ENCODE measurements at places on chromosomes 5 and 9.

- DNase-seq: no peak
These were observed 123.2 kb downstream of the FGF18 start for GRCh38 chr5:171542525-171543140.

GRCh38 chr5:58261605-58262004 lies 198.3 kb downstream of the PLK2 start:
- DNase-seq: no peak

GRCh38 chr5:178677429-178677828 lies 50.6 kb upstream of the CLK4 start:
- no peak for DNase-seq

- DNase-seq: no peak
These were observed 6.2 kb upstream of the CERCAM start for GRCh38 chr9:128414461-128414860.

- no peak for DNase-seq
These were observed 73.1 kb downstream of the PBX3 start for GRCh38 chr9:125820100-125820804.

GRCh38 chr5:171906703-171907590 lies 99.5 kb downstream of the FBXW11 start:
- no peak for DNase-seq

- DNase-seq: no peak
These were observed 86.0 kb downstream of the ZNF608 start for GRCh38 chr5:124660229-124661093.

DNA sequence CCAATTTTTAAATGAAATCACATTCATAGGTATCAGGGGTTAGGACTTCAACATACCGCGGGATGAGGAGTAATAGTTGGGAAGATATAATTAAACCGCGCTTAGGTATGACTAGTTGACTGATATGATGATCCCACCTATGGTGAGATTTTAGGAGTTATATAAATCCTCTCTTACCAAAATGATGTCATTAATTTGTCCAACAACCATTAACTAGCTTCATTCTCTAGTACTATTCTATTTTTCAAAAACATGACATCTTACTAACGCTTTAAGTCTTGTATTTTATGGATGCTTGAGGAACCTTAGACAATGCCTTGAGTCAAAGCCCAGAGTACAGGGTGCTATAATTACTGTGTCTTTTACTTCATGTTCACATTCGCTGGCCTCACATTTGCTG lies 59.6 kb upstream of the PIK3R1 start:
- DNase-seq: no peak

- no peak for DNase-seq
These were observed 4.0 kb downstream of the CTNNA1 start for GRCh38 chr5:138757061-138757776.

Measured in T-helper 1 cell (primary cell).